Activated T-helper 1 cell treated with anti-CD3 and anti-CD28 coated beads, Interleukin-2, amount 50 U/mL, for 16 hours (primary cell): ENCODE measurements at places on chromosomes 6 and 20.

DNA sequence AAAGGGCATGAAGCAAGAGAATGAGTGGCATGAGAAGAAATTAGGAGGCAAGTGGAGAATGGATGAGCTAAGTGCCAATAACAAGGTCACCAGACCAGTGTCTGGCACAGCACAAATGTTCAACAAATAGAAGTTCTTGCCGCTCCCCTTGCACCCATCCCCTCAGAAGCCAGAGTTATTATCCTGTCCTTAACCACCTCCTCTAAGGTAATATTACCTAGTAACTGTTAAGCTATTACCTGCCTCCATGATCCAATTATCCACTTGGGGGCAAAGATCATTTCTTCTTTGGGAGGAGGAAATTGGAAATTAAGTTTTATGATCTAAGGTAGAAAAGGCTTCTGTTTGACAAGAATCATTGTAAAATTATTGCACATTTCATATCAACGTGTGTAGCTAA lies 133.8 kb downstream of the FOXA2 start:
- no peak for DNase-seq

DNA sequence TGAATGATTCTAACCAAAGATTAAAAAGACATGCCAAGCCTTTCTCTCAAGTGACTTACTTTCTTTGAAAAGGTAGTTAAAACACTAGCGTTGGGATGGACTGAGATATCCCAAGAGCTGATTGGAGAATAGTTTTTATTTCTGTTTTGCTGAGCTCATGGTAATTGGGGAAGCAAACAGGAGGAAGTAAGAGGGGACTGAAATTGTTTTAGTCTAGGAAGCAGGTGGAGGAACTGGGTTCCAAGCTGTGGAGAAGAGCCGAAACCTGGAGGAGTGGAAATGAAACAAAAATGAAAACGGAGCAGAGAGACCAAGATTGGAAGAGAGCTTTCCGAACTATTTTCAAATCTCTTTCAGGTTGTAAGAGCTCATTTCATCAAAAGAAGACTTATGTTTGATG lies 59.9 kb upstream of the TENT5A start:
- no peak for DNase-seq

- DNase-seq, result no peak
Measured at GRCh38 chr6:18961566-18961965, 574.4 kb downstream of the RNF144B start.

DNA sequence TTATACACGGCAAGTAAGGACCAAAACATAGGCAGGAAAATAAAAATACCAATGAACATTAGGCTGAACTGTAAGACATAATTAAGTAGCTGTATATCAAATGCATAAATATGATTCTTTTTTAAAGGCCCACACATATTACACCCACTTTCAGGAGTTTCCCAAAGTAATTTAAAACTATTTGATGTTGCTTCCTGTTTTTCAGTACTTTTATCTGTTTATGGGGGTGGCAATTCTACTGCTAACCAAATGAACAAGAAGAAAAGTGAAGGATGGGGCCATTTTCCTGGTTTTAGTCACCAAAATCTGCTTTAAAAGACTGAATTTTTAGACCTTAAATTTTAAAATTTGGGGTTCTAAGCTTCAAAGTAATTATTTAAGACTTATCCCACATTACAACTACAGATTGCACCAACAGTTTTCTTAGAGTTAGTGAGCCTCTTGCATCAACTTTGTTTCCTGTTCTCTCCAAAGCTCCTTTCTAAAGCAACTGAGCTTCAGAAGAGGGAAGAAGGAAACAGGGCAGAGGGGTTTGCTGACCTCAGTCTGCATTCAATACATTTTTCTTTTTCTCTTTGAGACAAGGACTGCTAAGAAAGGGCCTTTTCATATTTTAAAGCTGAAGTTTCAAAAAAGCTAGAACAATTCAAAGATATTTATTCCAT lies 191.0 kb downstream of the BACH2 start:
- no peak for DNase-seq

DNA sequence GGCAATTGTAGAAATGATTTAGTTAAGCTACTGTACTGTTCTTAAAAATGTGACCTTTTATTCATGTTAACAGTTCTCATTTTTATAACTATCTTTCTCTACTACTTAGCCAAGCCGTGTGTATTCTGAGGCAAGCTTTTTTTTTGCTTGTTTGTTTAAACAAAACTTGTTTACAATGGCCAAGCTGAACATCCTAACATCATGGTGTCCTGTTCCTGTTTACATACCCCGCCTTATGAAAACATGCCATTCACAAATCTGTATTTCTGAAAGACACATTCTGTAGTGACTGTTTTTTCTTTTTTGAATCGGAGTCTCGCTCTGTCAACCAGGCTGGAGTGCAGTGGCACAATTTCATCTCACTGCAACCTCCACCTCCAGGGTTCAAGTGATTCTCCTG lies 140.9 kb downstream of the NCOA3 start:
- DNase-seq, result no peak
